ENCODE measurements at places on chromosomes 16 and 17.

GRCh38 chr16:46828943-46829342 is 2.0 kb downstream of the C16orf87 start:
- no peak for DNase-seq

- no peak for DNase-seq
Measured at GRCh38 chr17:2011411-2012371, 13.4 kb downstream of the RTN4RL1 start.

DNA sequence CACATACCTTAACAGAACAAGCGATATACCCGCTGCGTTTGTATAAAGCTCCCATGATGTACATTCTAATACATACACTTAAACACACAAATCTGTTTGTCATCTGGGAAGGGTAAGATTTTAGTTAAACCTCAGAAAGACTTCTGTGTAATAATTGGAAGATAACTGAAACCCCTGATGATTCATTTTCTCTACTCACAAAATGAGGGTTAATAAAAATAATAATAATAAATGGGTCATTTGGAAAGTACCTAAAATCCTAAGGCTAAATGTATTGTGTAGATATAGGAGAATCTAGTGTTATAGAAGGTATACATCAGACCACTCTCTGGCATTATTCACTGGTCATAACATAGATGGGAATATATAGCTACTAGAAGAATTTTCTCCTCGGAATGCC is 64.7 kb upstream of the SOX9 start:
- DNase-seq = no peak

GRCh38 chr17:69643686-69644085 is 229.2 kb downstream of the MAP2K6 start:
- DNase-seq = no peak

- DNase-seq = no peak
Measured at GRCh38 chr16:50739031-50739430, 2.9 kb upstream of the CYLD start.

GRCh38 chr16:28504707-28505404 is 1.8 kb downstream of the IL27 start:
- DNase-seq = no peak

GRCh38 chr16:15776572-15776971 is 80.3 kb downstream of the MYH11 start:
- no peak for DNase-seq

- DNase-seq = no peak
Measured at GRCh38 chr16:19005561-19006445, 22.1 kb downstream of the TMC7 start.

DNA sequence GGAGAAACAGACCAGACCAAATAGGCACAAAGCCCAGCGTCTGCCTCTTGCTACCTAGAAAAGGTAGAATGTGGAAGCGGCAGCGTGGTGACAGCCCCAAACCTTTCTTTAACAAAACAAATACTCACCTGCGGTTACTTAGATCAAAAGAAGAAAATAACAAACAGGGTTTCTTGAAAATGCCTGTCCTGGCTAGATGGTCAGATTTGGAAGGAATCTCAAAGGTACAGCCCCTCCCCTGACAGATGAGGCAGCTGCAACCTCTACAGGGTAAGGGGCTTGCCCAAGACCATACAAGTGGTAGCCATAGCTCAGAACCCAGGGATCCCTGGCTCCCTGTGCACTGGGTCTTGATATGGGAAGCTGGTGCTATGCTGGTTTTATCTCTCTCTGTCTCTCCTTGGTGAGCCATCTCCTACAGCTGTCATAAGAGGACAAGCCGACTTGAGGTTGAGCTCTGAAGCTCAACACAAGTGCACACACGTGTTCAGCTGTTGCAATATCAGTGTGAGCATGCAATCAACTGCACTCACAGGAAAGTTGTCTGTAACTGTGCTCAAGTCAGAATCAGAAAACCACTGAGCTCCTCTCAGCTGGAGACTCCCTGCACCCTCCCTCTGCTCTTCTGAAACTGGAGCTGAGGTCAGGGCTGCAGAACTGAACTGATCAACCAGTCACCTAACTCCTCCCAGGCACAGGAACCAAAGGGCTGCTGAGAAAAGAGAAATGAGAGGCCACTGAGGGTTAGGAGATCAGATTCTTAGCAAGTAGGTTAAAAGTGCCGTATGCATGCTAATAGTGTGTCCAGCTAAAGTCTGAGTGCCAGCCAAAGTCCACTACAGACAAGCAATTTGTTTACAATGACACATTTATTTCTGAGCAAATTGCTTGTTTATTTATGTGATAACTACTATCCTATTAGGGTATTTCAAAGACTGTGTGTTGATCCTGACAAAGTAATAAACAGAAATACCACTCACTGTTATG is 6.1 kb upstream of the RNF157 start:
- DNase-seq = peak; percentile 24

DNA sequence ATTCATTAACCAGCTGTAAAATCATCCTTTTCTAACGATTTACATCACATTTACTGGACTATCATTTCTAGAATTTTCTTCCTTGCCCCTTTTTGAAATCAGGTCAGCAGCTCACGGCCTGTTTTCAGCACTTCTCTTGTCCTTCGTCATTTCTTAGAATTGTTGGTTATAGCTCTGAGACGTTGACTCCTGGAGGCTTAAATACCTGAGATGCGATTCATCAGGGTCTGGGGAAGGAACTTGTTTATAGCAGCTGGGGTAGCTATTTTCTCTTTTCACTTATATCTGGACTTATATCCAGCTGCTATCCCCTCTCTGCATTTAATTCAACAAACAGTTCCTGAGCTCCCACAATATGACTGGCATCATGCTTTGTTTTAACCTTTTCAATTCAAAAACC is 338.7 kb upstream of the TNRC6C start:
- DNase-seq = no peak

DNA sequence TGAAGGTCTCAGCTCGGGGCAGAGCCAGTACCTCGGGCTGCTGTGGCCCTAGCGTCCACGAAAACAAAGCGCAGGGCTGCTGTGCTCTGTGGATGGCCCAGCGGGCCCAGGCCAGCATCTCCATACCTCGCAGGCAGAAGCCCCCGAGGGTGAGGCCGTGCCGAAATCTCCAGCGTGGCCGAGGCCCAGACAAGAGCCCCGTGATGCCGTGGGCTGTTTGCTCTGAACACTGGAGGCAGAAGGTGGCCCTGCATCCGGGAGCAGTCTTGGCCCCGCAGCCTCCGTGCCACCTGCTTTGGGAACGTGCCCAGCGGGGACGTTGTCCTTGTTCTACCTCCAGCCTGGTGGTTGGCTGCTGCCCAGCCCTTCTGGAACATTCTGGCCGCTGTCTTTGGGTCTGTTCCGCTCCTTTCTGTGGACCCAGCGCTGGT is 121.4 kb downstream of the BANP start:
- no peak for DNase-seq

GRCh38 chr16:19135201-19135842 is 21.6 kb downstream of the ITPRIPL2 start:
- no peak for DNase-seq

DNA sequence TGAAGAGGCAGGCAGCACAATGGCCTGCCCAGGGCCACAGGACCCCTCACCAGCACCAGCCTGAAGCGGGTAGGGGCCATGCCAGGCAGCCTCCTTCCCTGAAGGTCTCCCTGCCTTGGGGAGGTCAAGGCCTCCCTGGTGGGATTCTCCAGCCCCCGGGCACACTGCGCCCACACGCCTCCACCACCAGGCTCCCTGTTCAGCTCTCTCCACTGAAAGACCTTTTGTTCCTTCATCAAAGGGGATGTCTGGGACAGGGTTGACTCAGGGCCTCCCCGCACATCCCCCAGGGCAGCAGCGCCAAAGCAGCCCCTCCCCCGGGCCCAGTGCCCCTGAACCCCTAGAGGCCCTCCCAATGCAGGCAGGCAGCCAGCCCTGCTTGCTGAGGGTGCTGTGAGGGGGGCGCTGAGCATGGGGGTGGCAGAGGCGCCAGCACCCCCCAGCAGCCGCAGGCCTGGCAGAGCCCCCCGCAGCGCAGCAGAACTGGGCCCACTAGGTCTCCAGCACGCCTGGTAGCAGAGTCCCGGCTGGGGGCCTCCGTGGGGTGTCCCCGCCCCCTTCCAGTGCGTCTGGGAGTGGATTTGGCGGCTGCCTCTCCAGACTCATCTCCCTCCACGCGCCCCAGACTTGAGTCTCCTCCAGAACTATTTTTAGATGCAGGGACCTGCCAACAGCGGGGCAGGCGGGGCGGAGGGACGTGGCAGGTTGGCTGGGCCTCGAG is 13.1 kb downstream of the BCAR1 start:
- DNase-seq = no peak

DNA sequence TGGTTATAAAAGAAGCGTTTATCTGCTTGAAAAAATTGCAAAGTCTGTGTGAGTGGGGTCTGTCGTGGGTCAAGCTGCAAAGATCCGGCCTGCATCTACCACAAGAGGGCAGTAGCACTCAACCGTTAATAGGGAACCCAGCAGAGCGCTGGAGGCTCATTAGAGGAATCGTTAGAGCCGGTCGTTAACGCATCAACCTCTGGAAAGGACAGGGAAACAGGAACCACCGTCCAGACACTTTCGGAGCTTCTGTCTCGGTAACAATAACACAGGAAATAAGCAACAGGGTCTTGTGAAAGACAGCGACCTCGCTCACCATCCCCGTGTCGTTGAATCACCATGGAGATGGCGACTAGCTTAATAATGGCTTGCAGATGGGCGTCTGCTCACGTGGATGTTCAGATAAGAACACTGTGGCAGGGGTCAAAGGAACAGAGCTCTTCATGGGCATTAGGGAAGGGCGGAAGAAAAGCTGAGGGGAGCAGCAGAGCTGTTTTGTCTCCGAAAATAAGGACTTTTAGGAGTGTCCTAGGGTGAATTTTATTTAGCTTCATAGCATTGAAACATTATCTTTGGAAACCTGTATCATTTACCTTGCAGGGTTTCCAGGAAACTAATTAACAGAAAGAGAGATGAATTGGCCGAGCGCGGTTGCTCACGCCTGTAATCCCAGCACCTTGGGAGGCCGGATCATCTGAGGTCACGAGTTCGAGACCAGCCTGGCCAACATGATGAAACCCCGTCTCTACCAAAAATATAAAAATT is 11.9 kb upstream of the NSRP1 start:
- peak; percentile 53 for DNase-seq

DNA sequence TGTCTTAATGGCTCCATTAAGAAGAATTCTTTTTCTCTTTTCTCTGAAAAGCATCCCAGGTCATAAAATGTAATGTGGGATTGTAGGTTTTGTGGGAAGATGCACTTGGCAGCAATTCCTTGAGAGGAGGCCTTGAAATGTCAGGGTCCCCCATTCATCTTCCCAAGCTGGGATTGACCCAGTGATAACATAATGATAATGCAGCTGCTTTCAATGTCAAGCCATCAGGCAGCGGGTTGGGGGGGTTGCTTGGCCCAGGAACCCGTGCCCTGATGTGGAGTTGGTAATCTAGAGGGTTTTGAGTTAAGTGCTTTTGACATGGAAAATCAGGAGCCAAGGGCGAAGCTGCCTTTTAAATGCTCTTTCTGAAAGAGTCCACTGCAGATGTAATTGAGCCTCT is 484.0 kb downstream of the WWOX start:
- no peak for DNase-seq

GRCh38 chr16:68660359-68660795 is 15.3 kb downstream of the CDH3 start:
- DNase-seq = no peak

DNA sequence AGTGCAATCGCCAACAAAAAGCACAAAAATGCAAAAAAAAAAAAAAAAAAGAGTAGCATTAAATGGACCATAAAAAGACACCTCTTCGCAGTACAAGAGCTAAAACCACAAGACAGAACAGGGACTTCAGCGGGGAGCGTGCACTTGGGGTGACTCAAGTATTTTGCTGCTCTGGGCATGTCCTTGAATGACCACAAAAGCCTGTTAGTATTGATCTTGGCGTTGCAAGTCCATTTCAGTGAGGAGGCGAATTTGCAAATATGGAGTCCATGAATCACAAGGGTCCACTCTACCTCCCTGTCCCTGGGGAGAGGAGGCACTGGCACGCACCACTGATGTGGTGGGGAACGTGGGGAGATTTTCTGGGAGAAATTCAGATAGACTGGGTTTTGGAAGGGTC is 78.9 kb downstream of the CNGB1 start:
- no peak for DNase-seq

- no peak for DNase-seq
Measured at GRCh38 chr17:82175201-82175600, 37.4 kb downstream of the CCDC57 start.

GRCh38 chr16:51024703-51025102 is 126.4 kb downstream of the SALL1 start:
- no peak for DNase-seq

GRCh38 chr17:45093444-45094110 is 32.5 kb downstream of the NMT1 start:
- DNase-seq = no peak

DNA sequence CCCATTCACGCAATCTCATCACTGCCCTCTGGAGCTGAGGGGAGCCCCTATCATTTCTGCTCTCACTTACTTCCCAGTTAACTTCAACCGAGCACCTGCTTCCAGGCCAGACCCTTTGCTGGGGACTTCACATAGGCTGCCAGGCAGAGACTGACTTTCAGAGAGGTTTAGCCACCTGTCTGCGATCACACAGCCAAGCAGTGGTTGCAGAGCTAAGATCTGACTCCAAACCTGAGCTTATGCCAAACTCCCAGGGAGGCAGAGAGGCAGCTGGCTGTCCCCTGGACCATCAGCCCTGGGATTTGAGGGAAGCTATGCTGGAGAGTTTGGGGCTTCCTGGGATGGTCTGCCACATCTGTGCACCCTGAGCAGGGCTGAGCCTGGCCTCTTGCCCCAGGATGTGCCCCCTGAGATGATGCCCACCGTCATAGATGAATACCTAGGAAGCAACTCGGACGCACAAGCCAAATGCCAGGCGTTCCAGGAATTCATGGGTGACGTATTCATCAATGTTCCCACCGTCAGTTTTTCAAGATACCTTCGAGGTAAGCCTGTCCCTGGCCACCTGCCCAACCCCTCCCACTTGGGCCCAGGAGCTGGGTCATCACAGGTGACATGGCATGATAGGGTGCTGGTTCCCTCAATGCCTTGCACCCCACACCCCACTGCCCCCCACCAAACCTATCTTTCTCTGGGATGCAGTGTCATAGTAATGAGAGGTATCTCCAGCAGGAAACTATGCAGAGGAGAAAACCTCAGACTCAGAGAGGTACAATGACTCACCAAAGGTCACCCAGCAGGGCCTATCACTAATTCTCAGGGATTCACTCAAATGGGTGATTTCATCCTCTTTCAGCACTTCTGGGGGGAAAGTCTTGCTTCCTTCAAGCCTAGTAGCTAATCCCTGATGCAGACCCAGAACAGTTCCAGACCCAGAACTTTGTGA is 10.0 kb downstream of the CES3 start:
- no peak for DNase-seq

- DNase-seq = no peak
Measured at GRCh38 chr17:37553401-37553966, 55.7 kb downstream of the SYNRG start.

- DNase-seq = no peak
Measured at GRCh38 chr17:31509805-31510177, 118.3 kb downstream of the RAB11FIP4 start.
